ENCODE measurements at places on chromosomes 7 and 10.
A peak's percentile ranks its signal among the peaks of the same experiment; 100 is the strongest.

DNA sequence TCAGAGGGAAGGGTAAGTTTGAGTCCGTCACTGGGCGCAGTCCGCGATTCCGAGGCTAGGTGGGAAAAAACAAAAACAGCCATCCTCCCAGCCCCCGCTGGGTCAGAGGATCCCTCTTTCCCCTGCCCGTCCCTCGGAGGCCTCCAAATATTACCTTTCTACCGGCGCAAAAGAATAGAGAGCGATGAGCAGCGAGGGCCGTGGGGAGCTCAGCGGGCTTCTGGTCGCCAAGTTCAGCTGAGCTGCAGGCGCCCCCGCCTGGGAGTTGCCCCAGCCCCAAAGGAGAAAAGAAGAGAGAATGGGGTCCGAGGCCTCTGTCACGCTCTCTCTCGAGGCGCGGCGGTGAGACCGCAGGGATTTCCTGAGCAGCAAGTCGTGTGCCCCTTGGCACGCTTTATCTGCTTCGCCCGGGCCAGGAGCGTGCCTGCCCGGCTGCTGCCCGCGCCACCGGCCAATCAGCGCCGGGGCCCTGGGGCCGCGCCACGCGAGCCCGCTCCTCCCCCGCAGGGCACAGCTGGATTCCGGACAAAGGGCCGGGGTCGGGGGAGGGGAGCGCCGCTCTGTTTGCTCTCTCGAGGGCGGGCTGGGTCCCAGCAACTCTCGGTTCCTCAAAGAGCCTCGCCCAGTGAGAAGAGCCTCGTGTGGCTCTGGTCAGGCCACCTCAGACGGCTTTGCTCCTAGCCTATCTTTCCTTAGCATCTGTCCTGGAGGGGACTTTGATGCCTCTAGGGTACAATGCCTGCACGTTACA is at the start of gene NEUROG3:
Gene NEUROG3 (minus strand): TSS at position 367 of the 751 bp plus-strand sequence. CDS start 379 bp downstream, outside the sequence.
- DNase-seq, result no peak

GRCh38 chr7:17619196-17619818 is 320.9 kb downstream of the AHR start:
- no peak for DNase-seq

GRCh38 chr7:92131093-92131492 is 3.2 kb downstream of the CYP51A1 start:
- no peak for DNase-seq

- DNase-seq, result no peak
Measured at GRCh38 chr7:128738570-128739047, 550 bp upstream of the CALU start.

DNA sequence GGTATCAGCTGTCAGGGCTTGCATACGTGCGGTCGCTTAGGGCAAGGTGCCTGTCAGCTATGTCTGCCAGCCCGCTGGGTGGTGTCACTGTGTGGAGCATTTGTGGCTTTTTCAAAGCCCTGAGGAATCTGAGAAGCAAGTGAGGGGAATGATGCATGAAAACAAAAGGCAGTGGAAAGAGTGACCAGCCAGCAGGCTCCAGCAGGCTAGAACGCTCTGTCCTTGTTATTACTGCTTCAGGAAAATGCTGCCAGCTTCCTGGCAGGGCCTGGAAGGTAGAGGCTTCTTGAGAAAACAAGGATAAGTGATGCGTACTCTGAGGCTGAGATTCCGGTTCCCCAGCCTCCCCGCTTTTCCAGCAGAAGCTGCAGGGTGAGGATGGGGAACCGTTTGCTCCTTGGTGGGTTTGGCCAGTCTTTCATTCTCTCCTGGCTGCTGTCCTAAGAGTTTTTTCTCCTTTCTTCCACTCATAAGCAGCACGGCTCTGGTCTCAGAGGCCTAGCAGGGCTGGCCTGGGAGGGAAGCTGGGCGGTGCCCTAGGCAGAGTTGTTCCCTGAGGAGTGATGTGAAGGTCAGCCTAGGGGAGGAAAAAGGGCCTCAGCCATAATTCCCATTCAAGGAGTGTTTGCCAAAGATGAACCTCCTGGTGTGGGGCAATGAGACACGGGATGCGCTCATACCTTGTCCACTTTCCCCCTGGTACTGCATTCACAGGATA is 42.8 kb upstream of the MKLN1 start:
- DNase-seq, result peak; percentile 91

- no peak for DNase-seq
Measured at GRCh38 chr7:121166916-121167315, 161.9 kb upstream of the WNT16 start.

- DNase-seq, result no peak
Measured at GRCh38 chr10:77494327-77494726, 143.3 kb downstream of the KCNMA1 start.

GRCh38 chr7:94393246-94394108 is 1.2 kb upstream of the COL1A2 start:
- DNase-seq, result no peak

DNA sequence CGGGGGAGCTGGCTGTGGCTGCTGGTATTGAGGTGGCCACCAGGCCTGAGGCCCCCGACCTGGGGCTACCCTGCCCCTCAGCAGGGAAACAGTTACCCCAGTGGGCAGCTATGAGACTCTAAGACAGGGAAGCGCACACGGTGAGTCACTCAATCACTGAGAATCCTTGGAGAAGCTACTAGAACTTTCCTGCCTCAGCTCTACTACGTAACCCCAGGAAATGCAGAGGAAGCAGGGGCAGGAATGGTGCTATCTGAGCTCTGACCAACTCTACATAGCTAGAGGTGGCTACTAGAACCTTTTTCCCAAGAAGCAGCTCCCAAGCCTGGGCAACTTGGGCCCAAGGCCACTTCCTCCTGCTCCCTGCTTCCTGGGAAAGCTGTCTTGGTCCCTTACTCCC is 11.8 kb downstream of the DNAJB12 start:
- no peak for DNase-seq

- no peak for DNase-seq
Measured at GRCh38 chr10:1384026-1384425, 327.8 kb downstream of the WDR37 start.

- DNase-seq, result no peak
Measured at GRCh38 chr7:156560075-156560474, 80.5 kb upstream of the RNF32 start.

GRCh38 chr7:155521007-155521742 is 25.2 kb downstream of the CNPY1 start:
- DNase-seq, result no peak

DNA sequence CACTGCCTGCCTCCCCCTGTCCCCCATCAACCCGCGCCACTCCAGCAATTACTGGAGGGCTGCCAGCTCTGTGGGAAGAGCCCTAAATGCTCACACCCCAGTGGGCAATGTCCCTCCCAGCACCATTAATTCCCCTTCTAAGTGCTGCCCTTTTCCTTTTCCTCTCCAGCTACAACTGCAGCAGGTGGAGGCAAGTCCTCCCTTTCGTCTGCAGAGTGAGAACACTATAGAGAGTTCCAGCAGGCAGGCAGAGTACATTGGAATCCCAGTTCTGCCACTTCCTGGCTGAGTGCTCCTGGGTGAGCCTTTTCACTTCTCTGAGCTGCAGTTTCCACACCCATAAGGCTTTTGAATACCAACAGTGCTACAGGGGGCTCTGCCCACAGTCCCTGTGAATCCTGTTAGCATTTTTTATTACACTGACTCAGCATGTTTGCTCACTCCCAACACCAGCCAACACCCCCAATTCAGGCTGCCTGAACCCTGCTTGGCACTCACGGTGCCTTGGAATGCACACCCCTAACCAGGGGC is 447.0 kb downstream of the GRID1 start:
- no peak for DNase-seq

DNA sequence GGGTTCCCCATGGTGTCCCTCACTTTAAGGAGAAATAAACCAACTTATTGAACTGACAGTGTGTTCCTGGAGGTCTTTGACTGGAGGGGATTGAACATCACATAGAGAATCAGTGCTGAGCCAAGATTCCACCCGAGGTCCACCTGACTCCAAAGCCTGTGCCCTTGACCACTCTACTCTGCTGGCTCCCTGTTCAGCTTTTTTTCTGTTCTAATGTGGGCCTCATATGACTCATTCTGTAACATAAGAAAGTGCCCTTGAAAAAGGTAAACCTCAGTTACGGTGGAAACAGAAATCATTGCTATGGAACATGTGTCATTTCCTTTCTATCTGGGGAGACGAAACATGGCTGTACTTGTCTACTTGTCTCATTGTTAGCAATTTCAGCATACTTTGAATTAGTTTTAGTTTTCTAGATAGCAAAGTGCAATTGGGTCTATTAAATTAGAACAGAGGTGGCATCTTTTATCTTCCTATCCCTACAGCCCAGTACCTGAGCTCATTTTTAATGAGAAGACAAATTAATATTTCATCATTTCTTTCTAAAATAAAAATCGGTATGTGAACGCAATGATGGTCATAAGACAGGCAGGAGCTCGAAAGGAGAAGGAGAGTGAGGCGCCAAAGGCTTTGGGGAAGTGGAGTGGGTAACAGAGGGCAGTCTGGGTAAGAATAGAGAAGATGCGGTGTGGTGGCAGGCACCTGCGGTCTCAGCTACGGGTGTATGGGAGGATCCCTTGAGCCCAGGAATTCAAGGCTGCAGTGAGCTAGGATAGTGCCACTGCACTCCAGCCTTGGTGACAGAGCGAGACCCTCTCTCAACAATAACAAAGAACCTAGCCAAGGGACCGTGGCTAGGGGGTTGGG is 1.5 kb downstream of the GSDME start:
- DNase-seq, result no peak

GRCh38 chr7:132732321-132732865 is 156.1 kb upstream of the PLXNA4 start:
- DNase-seq, result no peak

DNA sequence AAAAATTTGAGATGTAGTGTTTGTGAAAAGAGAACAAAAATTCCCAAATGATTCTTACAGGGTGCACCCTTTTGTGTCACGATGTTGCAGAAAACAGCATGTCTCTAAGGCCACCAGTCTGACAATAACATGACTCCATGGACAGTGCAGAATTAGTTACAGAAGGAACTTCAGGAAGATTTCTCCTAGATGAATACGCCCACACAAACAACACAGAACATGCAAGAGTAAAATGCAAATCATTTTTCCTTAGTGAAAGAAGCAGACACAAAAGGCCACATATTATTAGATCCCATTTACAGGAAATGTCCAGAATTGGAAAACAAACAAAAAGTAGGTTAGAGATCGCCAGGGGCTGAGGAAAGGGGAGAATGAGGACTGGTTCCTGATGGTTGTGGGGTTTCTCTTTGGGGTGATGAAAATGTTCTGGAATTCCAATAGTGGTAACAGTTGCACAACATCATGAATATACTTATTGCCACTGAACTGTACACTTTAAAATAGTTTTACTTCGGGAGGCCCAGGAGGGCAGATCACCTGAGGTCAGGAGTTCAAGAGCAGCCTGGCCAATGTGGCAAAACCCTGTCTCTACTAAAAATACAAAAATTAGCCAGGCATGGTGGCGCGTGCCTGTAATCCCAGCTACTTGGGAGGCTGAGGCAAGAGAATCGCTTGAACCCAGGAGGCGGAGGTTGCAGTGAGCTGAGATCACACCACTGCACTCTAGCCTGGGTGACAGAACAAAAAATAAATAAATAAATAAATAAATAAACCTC is 10.2 kb downstream of the ZC3HAV1 start:
- no peak for DNase-seq

DNA sequence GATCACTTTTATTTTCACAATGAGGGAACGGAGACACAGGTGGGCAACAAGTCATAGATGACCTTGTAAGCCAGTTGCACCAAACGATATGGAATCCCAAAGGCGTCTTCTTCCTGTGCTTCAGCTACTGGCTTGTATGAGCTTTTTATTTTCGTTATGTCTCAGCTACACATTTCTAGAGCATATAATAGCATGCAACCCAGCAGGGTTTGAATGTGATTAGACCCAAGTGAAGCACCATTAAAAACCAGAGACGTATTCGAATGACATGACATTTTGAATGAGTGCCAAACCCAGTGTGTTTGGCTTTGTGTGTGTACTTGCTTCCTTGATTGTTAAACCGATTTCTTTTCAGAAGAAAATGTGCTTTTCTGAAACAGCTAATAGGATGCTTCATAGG is 963.2 kb upstream of the CELF2 start:
- DNase-seq, result no peak

DNA sequence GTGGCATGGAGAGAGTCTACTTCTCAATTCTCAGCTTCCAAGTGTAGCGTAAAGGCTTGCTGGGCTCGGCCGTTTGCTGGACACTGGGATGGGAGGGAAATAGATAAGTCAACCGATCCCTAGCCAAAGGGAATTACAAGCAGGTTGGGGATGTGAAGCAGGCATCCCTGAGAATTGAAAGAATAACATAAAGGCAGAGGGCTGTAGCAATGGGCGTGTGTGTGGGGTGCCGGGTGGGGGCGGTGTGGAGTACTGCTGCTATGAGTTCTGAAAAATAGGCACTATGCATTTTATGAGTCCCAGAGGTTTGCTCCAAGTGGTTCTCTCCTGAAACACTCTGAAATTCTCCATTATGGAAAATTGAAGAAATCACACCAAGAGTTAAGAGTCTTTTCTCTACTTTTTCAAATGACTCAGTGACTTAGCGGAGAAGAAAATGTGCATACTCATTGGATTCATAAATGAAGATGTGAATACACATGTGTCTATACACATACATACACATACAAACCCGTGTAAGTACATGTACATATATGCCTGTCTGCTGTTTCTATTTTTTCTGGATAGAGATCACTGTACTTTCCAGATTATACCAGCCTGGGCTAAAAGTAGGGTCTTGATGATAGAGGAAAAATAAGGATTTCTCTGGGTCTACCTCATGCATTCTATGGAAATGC is 65.4 kb downstream of the ADRA2A start:
- no peak for DNase-seq

- no peak for DNase-seq
Measured at GRCh38 chr7:128940494-128941322, 3.0 kb downstream of the IRF5 start.

DNA sequence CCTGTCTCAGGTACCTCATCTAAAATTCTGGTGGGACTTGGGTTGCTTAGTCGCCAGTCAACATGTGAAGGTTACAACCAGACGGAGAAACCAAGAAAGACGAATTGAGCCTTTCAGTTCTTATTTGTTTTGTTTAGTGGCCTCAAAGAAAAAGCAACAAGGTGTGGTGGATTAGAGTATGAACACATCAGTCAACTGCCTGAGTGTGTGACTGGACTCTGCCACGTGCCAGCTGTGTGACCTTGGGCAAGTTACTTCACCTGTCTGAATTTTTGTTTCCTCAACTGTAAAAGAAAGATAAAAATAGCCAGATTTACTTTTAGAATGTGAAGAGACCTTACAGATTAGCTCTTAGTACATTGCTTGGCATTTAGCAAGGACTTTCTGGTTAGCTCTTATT is 259.2 kb downstream of the CREB5 start:
- DNase-seq, result no peak

GRCh38 chr7:78218051-78218450 is 419.5 kb downstream of the PHTF2 start:
- no peak for DNase-seq

DNA sequence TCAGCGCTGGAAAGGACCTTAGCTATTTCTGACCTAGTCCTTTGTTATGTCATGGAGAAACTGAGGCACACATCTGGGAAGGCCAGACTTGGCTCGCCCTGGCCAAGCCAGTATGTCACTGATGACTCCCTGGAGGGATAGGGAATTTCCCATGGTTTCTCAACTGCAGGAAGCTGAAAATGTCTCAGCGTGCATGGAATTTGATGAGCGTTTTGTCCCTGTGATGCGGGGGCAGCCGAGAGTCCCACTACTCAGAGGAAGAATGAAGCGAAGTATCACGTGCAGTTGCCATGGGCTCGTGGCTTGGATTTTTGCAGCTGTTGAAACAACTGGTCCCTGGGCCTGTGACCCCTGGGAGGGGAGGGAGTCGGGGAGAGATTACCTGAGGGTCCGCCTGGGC is 44.8 kb downstream of the CLIP2 start:
- DNase-seq, result no peak

Data from coronary artery (tissue), 2 donors.